ENCODE measurements at places on chromosomes 2 and 18. TPM values are rescaled to one million over a fixed set of nuclear protein-coding genes. Genes with fewer than 3 reads are reported as not detected.

The MC4R gene
- 0.16 TPM for total RNA-seq

GRCh38 chr2:157441072-157441454 lies 2.8 kb downstream of the CYTIP start:
- DNase-seq = no peak

- DNase-seq = no peak
Observed at GRCh38 chr2:176297067-176297466, 27.8 kb downstream of the MTX2 start.

GRCh38 chr18:27240383-27240782 lies 55.3 kb upstream of the CHST9 start:
- DNase-seq = no peak

DNA sequence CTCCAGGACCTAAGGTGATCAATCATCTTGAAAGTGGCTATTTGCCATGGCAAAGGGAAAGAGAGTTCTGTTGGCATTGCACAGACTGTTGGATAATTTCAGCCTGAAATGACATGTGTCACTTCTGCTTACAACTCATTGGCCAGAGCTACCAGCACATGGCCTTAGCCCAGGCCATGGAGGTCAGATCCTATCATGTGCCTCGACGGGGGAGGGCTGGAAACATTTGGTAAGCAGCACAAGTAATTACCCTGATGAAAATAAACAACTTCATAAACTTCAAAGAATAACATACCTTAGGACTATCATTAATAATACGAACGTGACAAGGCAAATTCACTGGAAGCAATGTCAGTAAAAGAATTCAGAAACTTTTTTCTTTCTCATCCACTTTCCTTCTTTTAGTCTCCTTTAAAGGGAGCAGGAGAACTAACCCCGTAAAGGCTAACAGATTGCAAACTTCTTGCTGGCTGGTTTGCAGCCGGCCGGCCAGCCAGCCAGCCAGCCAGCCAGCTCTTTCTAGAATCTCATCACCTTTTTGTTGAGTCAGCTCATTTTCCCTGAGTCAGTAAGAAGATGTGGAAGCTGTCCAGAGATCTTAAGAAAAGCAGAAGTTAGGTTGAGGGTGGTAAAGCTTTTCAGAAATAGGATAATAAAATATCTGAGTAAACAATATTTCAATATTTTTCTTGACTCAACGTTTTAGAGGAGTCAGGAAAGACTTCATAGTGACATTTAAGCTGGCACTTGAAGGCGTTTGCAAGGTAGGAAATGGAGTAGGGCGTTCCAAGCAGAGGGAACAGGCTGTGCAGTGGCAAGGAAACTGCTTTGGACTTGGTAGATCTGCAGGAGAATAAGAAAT lies 31.9 kb downstream of the CNRIP1 start:
- no peak for DNase-seq

Measured in urinary bladder (tissue), 4 donors.